Glutamatergic neuron (in vitro differentiated cells): ENCODE measurements at places on chromosomes 5 and 9.

GRCh38 chr5:157651623-157652376, 438 bp downstream of the SOX30 start:
- peak; percentile 73 for DNase-seq

DNA sequence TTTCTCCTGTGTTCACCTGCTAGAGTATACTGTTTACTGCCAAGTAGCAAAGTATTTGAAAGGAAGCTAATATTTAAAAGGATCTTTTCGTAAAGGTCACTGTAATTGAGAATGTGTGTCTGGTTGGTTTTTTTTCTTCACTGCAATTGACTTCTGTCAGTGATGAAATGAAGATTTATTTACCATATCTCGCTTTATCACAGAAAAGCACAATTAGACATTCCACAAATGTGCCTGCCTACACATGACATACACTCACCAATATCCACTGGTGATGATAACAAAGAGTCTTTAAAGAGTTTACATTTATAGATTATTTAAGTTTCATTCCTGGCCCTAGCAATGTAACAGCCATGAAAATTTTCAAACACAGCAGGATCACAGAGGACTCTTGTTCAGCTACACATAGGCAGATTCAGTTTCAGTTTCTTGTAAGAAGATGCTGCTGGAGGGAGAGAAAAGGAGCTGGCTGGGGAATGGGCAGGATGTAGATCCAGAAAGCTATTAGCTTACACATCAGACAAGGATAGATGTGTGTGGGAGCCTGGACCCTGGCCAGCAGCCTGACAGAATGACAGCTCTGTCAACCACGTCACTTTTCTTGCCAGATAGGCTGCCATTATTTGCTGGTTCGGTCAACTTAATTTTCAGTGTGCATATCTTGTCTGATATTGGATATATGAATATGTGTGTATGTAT, 104.0 kb downstream of the GDNF start:
- no peak for DNase-seq

DNA sequence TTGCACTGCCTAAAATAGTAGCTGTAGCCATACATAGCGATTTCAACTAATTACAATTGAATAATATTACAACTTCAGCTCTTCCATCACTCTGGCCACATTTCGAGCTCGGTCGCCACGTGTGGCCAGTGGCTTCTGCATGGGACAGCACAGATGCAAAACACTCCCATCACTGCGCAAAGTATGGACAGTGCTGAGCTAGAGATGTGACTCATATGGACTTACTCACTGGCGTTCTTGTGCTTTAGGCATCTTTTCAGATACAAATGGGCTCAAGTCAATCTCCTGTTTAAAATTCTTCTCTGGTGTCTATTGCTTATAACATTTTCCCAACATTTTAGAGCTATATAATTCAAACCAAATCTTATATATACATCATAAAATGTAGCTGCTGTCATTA, 222.7 kb downstream of the ELAVL2 start:
- no peak for DNase-seq

DNA sequence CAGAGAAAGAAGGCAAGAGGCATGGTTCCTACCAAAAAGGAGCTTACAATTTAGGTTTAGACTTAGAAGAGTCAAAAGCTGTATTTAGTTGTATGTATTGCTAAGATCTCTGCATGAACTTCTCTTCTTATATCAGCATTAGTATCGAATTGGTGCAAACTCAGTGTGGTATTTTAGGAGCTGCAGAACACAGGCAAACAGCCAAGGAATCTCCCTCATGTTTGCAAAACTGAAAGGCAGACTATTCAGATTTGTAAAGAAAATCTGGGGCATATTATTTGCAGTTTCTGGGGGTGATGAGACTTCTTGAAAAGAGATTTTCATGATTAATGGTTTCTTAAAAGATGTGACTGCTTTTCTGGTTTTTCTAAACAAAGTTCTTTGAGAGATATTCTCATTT, 252.7 kb downstream of the CEMIP2 start:
- no peak for DNase-seq

DNA sequence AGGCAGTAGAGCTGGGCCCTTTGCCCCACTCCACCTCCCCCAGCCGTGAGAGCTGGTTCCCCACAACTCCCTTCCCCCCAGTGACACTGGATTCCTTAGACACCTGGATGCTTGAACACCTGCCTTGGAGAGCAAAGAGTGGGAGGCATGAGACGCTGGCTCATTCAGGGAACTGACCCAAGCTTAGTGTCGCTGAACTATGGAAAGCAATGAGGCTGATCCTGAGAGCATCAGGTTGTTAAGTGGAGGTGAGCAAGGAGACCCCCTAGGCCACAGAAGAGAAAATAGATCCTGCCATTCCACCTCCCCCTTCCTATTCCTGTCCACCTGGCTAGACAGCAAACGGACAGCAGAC, 2.0 kb downstream of the CCL19 start:
- no peak for DNase-seq

- no peak for DNase-seq
Measured at GRCh38 chr9:37414503-37414943, 8.0 kb upstream of the GRHPR start.

GRCh38 chr5:122478741-122479442, 166.9 kb downstream of the SNCAIP start:
- DNase-seq = no peak

- DNase-seq = no peak
Measured at GRCh38 chr5:61953913-61954312, 352.1 kb upstream of the KIF2A start.

- no peak for DNase-seq
Measured at GRCh38 chr5:15421921-15422412, 78.0 kb upstream of the FBXL7 start.

GRCh38 chr5:39494107-39494510, 69.3 kb upstream of the DAB2 start:
- no peak for DNase-seq

DNA sequence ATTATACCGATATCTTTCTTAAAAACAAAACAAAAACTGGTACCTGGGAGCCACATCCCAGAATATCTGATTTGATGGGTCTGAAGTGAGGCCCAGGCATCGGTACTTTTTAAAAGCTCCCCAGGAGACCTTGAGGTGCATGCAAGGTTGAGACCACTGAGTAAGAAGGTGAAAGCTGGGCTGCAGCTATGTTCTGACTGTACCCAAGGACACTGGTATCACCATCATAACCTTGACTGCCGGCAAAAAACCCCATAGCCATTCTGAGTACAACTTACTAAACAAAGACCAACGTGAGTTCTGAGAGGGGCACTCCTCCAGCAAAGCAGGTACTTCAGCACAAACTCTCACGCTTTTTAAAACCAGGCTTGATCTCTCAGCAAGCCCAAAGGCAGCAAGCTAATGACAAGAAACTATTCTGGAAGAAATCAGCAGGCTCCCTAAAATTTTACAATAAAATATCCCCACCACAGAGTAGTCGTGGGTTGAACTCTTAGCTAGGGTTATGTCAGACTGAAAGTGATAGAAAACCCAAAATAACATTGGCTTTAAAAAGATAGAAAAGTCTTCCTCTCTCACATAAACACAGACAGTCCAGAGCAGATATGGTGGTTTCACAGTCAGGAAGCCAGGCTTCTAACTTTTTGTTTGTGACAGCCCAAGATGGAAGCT, 263.9 kb downstream of the SAXO1 start:
- DNase-seq = no peak

- DNase-seq = peak; percentile 16
Measured at GRCh38 chr5:44387921-44388320, 1.3 kb downstream of the FGF10 start.

GRCh38 chr5:169385636-169386035, 84.7 kb upstream of the SLIT3 start:
- no peak for DNase-seq

DNA sequence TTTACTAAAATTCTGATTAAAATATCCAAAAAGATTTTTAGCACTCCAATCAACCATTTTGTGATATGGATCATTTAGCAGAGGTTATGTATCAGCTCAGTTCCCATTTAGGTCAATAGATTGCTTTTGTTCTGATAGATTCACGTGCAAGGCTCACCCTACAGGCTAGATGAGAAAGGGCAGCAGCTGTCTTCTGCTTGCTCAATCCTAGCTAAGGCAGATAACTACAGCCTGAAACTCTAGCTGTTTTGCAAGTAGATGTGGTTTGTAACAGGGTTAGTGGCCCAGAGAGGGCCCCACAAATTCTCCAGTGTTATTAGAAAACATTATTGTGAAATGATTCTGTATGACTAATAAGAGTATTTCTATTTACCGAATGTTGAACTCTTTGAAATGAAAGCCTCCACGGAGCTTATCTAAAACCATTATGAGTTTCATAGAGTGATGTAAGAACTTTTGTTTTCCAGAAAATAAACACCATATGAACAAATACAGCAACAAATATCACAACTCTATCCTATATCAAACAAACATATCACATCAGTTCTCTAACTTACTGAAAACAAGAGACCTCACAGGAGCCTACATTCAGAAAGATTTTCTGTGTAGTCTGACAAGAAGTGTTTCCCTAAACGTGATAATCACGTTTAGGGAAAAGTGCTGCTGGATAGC, 841.9 kb upstream of the ACO1 start:
- DNase-seq = peak; percentile 16

DNA sequence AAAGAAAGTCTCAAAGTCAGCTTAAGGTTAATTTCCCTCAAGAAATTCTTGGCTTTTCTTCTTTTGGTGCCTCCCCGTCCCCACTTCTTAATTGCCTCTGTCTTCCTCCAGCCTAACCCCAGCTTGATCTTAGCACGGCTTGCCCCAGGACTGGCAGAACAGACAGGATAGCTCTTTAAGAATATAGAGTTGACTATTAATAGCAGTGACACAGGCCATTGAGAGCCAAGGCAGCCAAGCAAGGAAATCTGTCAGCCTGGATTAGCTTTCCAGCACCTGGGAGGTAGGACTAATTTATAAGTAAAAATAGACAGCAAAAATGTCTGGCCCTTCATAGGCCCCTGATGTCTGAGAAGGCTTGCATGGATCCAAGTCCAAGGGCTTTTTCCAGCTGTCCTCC, 384.6 kb upstream of the SLC30A5 start:
- no peak for DNase-seq
